ENCODE measurements at places on chromosomes 7 and 10.

GRCh38 chr10:128960517-128960916 lies 506.5 kb upstream of the MGMT start:
- no peak for DNase-seq

GRCh38 chr10:78947226-78947625 lies 121.5 kb upstream of the ZMIZ1 start:
- no peak for DNase-seq

- DNase-seq: no peak
Observed at GRCh38 chr10:5079836-5080235, 14.4 kb upstream of the AKR1C3 start.

GRCh38 chr7:47471831-47472230 lies 110.1 kb downstream of the TNS3 start:
- no peak for DNase-seq

DNA sequence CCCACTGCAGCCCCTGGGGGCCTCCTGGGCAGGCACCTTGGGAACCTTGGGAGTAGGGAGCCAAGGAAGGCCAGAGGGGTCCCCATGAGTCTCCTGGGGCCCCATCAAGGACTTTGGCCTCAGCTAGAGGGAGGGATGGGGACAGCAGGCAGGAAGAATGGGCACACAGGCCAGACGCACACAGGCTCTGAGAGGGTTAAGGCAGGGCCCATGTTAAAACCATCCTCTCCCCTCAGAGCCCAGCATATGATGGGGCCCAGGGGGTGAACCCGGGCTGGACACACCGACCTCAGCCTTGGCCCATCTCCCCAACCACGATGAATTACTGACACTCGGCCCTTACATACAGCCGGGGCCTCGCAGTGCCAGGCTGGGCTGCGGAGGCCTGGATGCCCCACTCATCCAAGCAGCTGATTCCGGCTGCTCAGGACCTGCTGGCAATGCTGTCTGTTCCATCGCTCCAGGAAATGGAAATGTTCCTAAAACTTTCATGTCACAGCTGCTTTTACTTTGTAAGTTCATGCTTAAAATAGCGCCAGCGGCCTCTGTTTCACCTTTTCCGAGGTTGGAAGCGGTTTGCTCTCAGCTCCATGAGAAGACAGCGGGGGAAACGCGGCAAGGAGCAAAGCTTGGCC lies 17.3 kb upstream of the INPP5A start:
- no peak for DNase-seq

- no peak for DNase-seq
Observed at GRCh38 chr7:158858592-158859503, 2.5 kb downstream of the DYNC2I1 start.

DNA sequence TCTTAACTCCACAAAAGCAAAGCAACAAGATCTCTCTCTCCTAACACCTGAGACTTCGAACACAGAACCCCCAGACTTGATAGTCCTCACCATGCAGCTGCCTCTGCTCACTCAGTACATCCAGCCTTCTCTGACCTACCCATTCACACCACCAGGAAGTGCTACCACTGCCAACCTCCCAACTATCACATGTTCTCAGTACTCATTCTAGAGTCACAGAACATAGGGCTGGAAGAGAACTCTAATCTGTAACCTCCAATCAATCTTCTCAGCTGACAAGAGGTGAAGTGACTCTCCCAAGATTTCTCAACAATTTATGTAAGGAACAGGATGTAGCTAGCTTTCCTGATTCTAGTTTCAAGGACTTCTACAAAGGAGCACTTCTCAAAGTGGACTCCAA lies 3.8 kb downstream of the NUDCD3 start:
- no peak for DNase-seq

GRCh38 chr7:159197066-159197975 lies 52.7 kb upstream of the VIPR2 start:
- peak; percentile 9 for DNase-seq

GRCh38 chr10:104077663-104078151 lies 8.0 kb downstream of the COL17A1 start:
- no peak for DNase-seq

DNA sequence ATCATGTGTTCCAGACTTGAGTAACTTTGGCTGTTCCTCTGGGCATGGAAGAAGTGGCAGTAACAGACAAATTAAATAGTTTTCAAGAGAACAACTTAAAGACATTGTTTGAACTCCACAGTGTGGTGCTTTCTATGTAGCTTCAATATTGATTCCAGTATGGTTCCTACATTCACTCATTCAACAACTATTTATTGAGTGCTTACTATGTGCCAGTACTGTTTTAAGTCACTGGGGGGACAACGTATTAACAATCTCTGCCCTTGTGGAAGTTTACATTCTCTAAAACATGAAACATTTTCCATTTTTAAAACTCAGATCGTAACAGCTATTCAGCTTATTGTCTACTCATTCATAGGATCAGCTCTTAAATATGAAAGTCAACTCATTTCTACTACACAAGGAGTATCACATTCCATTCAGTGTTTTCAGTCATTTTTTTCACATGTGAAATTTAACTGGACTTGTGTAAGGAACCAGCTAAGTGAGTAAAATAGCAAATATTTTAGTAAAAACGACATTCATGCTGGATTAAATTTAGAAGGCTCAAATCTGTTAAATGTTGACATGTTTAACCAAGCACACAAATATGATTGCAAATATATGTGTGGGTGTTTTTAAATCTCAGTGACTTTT lies 13.6 kb upstream of the CUBN start:
- no peak for DNase-seq

DNA sequence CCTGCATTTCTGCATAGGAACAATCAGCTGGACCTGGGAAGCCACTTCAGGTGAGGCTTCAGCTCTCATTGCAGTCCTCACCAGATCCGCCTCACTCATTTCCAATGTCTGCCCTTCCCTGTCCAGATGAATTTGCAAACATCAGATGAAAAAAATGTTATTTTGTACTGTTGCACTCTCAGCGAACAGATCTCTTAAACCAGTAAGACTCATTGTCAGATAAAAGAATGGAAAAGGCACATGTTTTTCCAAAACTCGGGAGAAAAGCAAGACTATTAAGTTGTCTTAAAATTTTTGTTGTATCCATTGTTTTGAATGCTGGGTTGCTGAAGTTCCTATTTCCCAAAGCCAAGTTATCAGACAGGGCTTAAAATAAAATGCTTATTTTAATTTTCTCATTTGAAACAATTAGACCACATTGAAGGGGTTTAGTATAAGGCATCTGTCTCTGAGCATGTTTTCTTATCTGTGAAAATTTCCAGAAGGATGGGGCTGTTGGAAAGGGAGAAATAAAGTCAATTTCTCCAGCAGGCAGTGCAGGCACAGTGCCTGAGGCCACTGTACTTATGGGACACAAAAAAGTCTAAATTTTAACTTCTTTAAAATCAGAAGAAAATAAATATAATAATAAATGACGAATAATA lies 396.8 kb downstream of the KCNMA1 start:
- DNase-seq: no peak

DNA sequence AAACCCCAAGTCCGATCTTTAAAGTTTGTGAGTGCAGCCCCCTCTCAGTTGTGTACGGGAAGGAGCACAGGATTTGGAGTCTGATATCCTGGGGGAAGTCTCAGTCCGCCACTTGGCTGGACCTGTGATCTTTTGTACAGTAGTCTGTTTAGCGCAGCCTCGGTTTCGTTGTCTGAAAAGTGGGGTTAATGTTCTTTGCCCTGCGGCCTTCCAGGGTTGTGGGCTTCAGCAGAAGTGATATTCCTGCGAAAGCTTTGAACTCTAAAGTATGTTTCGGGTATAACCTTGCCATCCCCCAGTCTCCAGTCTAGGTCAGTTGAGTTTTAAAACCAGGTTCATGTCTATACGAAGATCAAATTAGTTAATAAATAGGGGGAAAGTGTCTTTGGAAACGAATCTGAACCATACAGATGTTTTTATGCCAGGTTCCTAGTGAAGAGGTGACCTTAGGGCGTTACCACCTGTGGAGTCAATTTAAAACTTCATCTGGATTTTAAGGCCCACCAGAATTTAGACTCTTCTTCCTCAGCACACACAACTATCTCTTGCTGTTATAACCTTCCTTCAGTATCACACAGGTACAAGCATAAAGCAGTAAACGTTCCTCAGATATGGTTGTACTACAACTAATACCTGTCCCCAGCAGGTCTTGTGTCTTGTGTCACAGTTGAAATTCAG lies 904 bp downstream of the R3HCC1L start:
- no peak for DNase-seq

DNA sequence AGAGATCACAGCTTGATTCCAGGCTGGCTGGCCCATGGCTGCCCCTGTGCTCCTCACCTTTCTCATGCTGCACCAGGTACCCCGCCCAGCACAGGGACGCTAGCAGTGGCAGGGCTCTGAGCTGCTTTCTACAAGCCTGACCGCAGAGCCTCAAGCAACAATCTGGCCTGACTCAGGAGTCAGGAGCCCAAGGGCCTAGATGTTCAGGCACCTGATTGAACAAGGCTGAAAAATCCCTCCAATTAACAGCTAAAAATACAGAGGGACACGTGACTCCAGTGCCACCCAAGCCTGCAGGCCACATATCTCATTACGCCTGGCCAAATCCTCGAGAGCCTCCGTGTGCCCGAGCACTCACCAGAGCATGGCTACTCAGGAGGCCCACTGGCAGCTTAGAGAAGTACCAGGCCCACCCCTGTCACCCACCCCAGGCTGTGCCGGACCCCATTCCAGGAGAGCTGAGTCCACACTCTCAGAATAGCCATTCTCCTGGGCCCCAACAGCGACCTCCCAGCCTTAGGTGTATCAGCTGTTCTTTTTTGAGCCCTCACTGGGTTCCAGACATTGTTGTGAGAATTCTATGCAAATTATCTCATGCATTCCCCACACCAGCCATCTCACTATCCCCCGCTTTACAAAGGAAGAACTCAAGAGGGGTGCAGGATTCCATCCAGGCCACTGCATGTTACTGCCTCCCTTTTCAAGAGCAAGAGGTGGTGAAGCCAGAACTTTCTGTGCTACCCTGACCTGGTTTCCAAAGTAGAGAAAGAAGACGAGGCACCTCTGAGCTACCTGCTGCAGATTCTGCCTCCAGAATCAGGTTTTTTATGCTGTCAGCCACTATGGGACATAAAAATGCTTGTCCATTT lies 98.3 kb downstream of the COL13A1 start:
- no peak for DNase-seq

DNA sequence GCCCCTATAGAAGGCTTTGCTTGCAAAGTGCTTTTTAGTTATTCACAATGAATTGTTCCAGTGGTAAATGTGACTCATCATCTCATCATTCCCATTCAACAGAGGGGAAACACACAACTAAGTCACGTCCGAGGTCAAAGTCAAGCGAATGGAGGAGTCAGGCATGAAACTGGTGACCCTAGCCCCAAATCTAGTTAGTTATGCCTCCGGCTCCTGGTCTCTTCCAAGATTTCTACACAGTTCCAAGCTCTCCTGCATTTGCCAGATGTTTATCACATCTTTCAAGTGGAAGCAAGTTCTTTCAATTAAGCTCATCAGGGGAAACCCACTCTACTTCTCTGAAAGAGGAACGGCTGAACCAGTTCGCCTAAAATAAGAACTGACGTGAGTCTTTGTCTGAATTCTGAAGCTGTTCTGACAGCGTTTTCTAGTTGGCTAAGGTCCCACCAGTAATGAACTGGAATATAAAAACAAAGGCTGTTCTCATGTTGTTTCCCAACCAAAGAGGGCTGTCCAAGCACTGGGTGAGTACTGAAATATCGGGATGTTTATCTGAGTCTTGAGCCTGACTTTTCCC lies 140.9 kb upstream of the NRBF2 start:
- DNase-seq: no peak

GRCh38 chr7:136523571-136523970 lies 344.9 kb upstream of the CHRM2 start:
- DNase-seq: no peak

DNA sequence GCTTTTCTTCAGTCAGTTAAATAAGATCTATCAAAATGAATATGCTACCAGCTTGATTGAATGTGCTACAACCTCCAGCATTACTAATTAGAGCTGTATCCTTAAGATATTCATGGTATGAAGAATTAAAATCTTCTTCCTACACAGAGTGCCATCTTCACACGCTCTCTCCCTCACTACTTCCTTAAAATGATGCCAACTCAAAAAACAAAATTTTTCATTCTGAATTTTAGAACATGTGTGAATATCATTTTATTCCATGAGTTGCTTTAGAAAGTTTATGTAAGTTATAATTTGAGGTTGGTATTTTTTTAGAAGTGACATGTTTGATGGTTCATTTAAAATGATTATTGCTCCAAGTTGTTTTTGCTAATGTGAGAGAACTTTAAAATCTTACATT lies 407.5 kb upstream of the CELF2 start:
- no peak for DNase-seq

DNA sequence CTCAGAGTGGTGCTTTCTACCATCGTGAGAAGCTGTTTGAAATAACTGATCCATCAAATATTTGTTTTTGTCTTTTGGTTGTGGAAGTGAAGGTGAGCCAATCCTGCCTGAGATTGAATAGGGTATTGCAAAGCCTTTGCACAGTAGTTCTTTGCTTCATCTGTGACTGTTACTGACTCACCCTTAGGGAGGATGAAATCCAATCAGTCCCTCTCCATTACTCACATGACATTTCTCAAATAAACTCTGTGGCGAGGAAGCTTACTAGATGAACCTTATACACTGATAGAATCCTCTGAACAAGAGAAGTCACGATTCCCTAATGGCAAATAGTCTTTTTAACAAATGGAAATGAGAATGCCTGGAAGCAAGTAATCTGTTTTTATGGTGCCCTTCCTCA lies 31.9 kb downstream of the HEPACAM2 start:
- no peak for DNase-seq

- no peak for DNase-seq
Observed at GRCh38 chr10:43852149-43852548, 203.5 kb upstream of the ZNF32 start.

GRCh38 chr10:7260412-7260900 lies 150.4 kb downstream of the SFMBT2 start:
- DNase-seq: no peak

GRCh38 chr7:106462365-106462859 lies 177.6 kb upstream of the NAMPT start:
- no peak for DNase-seq

DNA sequence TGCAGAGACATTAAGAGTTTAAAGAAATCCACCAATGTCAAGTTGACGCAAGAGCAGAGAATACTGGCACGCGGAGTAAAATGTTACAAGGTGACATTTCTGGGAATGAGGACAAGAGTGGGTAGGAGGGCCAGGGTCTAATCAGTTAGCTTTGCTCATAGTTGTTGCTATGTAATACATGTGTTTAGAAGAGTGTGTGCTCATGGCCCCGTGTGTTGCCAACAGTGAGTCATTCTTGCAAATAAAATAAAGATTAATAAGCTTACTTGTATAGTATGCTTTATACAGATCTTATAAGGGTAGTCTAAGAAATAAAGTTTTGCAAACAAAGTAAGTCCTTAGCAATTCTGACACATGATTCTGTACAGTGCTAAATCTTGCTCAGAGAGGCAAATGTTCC lies 64.5 kb downstream of the DNMBP start:
- DNase-seq: no peak

GRCh38 chr10:126402721-126403695 lies 14.7 kb upstream of the ADAM12 start:
- no peak for DNase-seq

Data from stimulated activated CD8-positive, alpha-beta memory T cell treated with anti-CD3 and anti-CD28 coated beads, Interleukin-7, amount 100 ng/mL, for 48 hours (primary cell).